ENCODE measurements at places on chromosomes 2 and 18.
A peak's percentile ranks its signal among the peaks of the same experiment; 100 is the strongest.

DNA sequence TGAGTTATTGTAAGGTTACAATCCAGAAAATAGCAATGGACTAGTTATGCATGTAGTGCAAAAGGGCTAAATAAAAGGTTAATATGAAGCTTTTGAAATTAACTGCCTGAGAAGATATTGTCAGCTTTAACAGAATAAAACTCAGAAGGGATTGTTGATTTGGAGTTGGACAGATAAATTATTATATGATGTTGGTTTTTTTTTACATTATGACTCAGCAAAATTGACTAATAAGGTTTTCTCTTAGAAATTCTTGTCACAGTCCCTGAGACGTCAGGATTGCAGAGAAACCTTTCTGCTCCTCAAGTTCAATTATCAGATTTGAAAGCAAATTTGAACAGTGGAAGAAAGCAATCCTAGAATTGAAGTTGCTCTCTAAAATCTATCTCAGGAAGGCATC is 946.9 kb downstream of the CBLN2 start:
- DNase-seq, result no peak

DNA sequence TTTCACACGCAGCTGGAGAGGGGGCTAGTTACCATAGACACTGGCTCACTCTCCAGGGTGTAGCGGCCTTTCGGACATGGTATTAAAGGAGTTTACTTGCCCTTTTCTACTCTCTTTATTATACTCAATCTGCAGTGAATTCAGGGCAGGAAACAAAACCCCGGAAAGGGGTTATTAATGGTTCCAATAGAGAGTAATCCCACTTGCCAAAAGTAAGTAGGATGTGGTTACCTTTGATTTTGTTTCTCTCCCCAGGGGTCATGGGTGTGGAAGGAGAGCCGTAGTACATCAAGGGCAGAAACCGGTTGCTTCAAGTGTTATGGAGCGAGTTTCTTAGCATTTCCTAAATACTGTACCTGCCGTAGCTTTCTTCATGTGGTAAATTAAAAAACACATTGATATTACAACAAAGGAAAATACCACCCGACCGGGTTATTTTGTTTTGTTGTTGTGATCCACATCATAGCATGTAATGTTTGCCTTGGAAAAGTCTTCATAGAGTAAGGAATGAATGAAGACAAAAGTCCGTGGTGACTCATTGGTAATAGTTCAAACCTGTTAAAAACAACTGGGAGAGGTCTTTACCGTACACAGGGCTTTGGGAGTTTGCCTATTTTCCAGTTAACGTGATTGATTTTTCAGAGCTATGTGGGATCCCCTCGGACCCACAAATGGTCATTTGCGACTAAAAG is 71.5 kb downstream of the SLC4A3 start:
- no peak for DNase-seq

DNA sequence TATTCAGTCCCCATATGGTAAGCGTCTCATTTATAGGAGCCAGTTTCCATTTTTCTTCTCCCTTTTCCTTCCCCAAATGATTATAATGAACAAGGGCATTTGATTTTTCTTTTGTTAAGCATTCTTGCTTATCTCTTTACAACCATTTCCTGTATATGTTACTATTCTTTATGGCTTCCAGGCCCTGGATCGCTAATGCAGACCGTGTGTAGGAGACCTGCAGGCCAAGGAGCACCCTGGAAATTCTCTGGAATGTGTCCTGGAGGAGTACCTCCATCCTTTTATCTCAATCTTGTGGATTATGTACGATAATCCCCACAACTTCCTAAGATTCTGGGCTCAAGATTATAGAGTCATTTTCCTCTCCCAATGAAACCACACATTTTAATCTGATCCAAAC is 439.6 kb upstream of the MMADHC start:
- DNase-seq, result no peak

GRCh38 chr2:105522645-105523044 is 123.8 kb upstream of the FHL2 start:
- DNase-seq, result no peak

GRCh38 chr2:227509076-227509475 is 37.1 kb downstream of the AGFG1 start:
- DNase-seq, result no peak

DNA sequence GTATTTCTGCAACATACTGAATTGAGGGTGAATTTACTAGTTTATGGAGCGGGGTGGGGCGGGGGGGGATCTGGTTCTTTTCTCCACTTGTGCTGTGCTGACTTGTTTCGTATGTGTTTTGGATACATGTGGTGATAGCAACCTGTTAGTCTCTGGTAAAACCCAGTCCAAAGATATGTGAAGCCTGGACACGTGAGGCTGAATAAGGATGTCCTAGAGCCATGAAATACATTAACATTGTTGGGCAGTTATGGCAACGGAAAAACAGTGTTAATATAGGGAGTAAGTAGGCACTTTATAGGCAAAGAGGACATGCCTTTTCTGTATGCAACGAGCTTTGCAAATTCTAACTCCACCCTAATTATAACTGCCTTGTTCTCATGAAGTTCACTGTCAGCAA is 42.1 kb upstream of the NEMP2 start:
- no peak for DNase-seq

DNA sequence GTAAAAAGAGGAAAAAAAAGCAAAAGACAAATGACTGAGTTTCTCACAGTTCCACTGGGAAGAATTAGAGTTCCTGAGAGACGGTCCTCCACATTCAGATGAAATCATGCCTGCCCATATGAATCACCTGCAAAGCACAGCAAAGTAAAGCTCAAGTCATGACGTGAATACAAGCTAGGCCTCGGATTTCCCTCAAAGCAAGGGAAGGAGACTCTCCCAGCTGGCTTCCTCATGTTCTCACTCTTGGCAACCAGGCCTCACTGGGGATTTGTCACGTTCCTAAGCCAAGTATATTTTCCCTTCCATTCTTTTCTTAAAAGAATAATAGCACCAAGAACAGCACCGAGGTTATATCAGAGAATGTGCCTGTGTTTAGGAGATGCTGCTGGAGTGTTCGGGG is 47.0 kb downstream of the CYP27C1 start:
- DNase-seq, result no peak

DNA sequence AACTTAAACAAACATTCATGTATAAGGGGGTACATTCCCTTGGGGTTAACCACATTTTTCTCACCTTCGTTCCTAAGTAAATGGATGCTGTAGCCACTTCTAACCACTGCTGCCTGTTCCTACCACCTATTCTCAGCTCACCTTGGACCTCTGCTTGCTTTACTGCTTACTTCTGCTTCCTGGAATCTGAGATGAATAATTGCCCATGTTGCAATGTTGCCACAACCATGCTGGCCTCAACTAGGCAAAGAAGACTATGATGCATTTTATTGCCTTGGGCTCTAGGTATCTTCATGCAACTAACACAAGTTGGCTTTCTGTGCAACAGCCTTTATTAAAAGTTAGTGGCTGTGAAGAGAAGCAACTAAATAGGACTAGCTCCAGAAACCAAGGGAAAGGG is 106.3 kb upstream of the TCF4 start:
- peak; percentile 26 for DNase-seq

GRCh38 chr2:30239308-30239985 is 8.1 kb downstream of the LBH start:
- peak; percentile 76 for DNase-seq

- DNase-seq, result no peak
Measured at GRCh38 chr2:85775406-85776381, 21.9 kb downstream of the ATOH8 start.

DNA sequence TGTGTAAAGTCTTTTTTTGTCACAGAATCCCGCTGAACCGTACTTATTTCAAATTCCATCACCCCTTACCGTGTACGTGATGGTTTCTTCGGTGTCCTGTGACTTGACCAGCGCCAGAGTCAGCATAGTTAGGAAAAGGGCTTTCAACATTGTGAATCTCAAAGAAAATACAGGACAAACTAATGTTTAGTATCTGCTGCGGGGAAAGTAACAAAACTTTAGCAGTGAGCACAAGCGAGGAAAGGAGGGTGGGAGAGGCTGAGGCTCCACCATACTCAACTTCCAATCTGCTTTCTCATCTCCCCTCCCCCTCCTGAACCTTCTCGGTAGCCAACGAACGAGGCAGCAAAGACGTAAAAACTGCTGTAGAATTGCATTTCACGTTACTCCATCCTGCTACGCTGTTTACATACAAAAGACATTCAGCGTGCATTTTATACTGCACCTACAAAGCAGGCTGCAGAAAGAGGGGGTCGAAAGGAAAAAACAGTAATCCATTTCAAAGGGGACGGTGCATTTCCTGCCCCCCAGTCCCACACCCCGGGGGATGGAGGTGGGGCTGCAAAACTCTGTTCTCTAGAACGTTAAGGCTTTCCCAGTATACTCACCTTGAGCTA is 1.2 kb downstream of the EFEMP1 start:
- peak; percentile 25 for DNase-seq

GRCh38 chr18:57956491-57956890 is 87.5 kb upstream of the NEDD4L start:
- DNase-seq, result no peak

DNA sequence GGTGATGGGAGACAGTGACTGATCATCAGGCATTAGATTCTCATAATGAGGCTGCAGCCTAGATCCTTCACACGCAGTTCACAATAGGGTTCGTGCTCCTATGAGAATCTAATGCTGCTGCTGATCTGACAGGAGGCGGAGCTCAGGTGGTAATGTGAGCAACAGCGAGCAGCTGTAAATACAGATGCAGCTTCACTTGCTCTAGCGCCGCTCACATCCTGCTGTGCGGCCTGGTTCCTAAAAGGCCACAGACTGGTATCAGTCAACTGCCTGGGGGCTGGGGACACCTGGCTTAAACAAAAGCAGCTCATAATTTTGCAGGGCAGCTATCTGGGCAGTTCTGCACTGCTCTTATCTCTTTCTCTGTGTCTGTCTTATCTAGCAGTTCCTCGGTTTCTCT is 20.4 kb upstream of the CD226 start:
- no peak for DNase-seq

- DNase-seq, result no peak
Measured at GRCh38 chr2:174124181-174124580, 124.2 kb downstream of the OLA1 start.

GRCh38 chr2:43180897-43181296 is 45.5 kb downstream of the ZFP36L2 start:
- no peak for DNase-seq

- DNase-seq, result no peak
Measured at GRCh38 chr2:25649786-25650185, 23.6 kb downstream of the DTNB start.

DNA sequence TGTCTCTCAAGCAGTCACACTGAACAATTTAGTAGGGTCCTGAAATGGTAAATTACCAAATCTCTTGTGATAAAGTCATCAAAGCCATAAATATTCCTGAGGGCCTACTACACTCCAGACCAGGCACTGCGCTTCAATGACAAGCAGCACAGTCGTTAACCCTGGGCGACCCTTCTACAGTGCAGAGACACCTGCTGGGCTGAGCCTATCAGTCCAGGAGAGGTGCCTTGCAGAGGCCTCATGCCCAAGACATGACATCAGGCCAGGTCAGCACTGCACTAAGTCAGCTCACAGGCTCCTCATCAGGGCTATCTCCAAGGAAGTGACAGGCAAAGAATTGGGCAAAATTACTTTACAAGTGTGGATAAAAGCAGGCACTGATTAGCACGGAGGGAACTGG is 166.4 kb upstream of the EPB41L3 start:
- DNase-seq, result no peak

DNA sequence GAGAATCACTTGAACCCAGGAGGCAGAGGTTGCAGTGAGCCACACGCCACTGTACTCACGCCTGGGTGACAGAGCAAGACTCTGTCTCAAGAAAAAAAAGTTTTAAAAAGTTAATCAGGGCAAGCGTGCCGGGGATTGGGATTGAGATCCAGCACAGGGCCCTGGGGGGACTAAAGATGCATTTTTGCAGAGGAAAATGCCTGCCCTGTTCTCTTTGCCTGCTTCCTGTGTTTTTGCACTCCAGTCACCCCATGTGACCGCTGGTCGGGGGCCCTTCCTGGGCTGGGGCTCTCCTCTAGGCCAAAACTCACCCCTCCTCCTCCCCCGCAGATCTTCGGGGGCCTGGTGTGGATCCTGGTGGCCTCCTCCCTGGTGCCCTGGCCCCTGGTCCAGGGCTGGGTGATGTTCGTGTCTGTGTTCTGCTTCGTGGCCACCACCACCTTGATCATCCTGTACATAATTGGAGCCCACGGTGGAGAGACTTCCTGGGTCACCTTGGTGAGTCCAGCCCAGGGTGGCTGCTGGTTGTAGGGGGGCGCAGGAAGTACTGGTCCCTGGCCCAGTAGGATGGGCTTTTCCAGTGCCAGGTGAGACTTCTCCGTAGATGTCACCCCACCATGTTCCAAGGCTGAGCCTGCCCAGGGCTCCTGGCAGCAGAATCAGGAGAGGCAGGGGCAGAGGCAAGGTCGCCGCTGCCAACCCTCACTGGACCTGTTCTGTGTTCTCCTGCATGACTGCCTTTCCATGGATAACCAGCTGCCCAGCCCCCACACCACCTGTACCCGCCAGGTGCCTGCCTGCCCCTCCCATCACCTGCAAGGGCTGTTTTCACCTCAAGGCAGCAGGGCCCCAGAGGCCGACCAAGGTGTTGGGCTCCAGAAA is 22.4 kb downstream of the MAL start:
- DNase-seq, result no peak
